ENCODE measurements at places on chromosomes 2 and 18. TPM values are rescaled to one million over a fixed set of nuclear protein-coding genes. Genes with fewer than 3 reads are reported as not detected.

AMER3 gene
- 0.18 TPM for total RNA-seq

PDE11A gene
- total RNA-seq = 14.9 TPM

REG3A gene
- not detected for total RNA-seq

LINC00305 gene
- not detected for total RNA-seq

APCDD1 gene
- 126 TPM for total RNA-seq

DNAJC5G gene
- not detected for total RNA-seq

PLEK gene
- 2.1 TPM for total RNA-seq

NCK2 gene
- 144 TPM for total RNA-seq

ONECUT2 gene
- total RNA-seq = 0.45 TPM

REG1B gene
- not detected for total RNA-seq

SERPINB5 gene
- 7.3 TPM for total RNA-seq

DOCK10 gene
- 6.2 TPM for total RNA-seq

PDCD1 gene
- total RNA-seq = 0.80 TPM

ZSWIM2 gene
- total RNA-seq = not detected

EMX1 gene
- not detected for total RNA-seq

MBOAT2 gene
- 20.3 TPM for total RNA-seq

TM4SF20 gene
- not detected for total RNA-seq

NEU2 gene
- not detected for total RNA-seq

ITGB6 gene
- total RNA-seq = 12.3 TPM

CD8B gene
- 1.3 TPM for total RNA-seq

EVX2 gene
- 1.2 TPM for total RNA-seq

CACNB4 gene
- 15.4 TPM for total RNA-seq

ERBB4 gene
- total RNA-seq = 1.0 TPM

FBXO15 gene
- 4.2 TPM for total RNA-seq

ANKRD30B gene
- total RNA-seq = not detected

RALBP1 gene
- 58.2 TPM for total RNA-seq

TSPYL6 gene
- total RNA-seq = not detected

CNPPD1 gene
- total RNA-seq = 53.6 TPM

TXNL1 gene
- total RNA-seq = 56.1 TPM

SERPINB13 gene
- not detected for total RNA-seq

PLGLB1 gene
- total RNA-seq = 1.5 TPM

CTLA4 gene
- 0.73 TPM for total RNA-seq

CFAP53 gene
- 0.59 TPM for total RNA-seq

ASTL gene
- total RNA-seq = not detected

IL1A gene
- 27.4 TPM for total RNA-seq

ABCG8 gene
- not detected for total RNA-seq

NAT8 gene
- not detected for total RNA-seq

CHRNG gene
- not detected for total RNA-seq

PSMA8 gene
- total RNA-seq = 2.9 TPM

MOCOS gene
- total RNA-seq = 2.5 TPM

TRIM43 gene
- total RNA-seq = not detected

KRTCAP3 gene
- 31.4 TPM for total RNA-seq

EDAR gene
- 0.46 TPM for total RNA-seq

CCDC148 gene
- total RNA-seq = 1.5 TPM

SPDYA gene
- 0.73 TPM for total RNA-seq

RSAD2 gene
- 3.3 TPM for total RNA-seq

DPY30 gene
- 93.3 TPM for total RNA-seq

SKA1 gene
- 2.7 TPM for total RNA-seq

FOSL2 gene
- 94.2 TPM for total RNA-seq

SOWAHC gene
- total RNA-seq = 24.9 TPM

NT5C1B gene
- not detected for total RNA-seq

HOXD13 gene
- total RNA-seq = 10.6 TPM

RAX gene
- total RNA-seq = 0.40 TPM

PTRHD1 gene
- total RNA-seq = 33.9 TPM

GLI2 gene
- 16.4 TPM for total RNA-seq

Measured in prostate gland (tissue), 2 donors.